AG04450 (cell line): ENCODE measurements at places on chromosomes 3 and 15.

- no peak for DNase-seq
Observed at GRCh38 chr3:26920646-26921478, 298.3 kb downstream of the LRRC3B start.

DNA sequence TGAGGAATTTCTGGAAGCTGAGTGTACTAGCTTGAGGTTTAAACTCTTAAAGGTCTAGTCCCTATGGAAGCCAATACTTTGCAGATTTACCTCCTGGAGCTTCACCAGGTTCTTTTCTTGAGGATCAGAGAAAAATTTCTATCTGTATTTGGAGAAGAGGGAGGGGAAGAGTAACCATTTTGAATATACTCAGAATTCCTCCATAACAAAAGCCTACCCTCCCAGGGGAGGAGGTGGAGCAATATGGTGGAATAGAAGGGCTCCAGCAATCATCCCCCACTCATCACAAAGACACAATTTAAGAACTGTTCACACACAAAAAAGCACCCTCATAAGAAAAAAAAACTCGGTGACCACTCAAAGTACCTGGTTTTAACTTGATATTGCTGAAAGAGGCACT, 36.0 kb upstream of the PEX5L start:
- no peak for DNase-seq

GRCh38 chr3:99413504-99413903, 224.9 kb upstream of the COL8A1 start:
- DNase-seq = peak; percentile 41

- DNase-seq = no peak
Observed at GRCh38 chr3:17833786-17834559, 91.5 kb upstream of the TBC1D5 start.

DNA sequence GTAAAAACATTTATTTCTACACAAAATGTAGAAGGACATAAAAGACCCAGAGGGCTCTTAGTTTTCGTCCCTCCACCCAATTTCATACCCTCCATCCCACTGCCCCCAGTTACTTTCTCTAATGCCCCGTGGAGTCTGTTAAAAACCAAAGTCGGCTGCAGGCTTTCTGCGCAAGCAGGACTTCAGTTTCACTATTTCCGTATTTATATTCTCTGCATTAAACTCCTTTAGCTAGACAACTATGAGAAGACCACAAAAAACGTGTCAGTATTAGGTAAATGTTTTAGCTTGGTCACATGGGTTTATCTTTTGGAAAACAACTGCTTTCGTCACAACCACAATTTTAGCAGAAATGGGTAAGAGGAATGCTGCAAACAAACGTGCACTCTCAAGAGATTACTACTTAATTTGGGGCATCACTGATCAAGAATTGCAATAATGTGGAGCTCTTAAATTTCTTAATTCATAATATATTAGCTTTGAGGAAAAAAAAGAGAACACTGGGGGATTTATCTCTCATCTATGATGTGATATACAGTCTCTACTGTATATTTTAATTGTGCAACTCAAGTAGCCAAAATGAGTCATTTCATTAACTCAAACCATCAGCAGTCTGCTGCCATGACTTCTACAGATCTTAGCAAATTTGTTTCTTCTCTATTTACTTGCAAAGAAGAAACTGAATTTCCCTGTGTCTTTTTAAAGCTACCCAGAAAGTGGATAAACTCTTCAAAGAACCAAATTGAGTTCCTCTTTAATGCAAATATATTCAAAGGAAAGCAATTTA, 740 bp upstream of the NSMCE3 start:
- no peak for DNase-seq

DNA sequence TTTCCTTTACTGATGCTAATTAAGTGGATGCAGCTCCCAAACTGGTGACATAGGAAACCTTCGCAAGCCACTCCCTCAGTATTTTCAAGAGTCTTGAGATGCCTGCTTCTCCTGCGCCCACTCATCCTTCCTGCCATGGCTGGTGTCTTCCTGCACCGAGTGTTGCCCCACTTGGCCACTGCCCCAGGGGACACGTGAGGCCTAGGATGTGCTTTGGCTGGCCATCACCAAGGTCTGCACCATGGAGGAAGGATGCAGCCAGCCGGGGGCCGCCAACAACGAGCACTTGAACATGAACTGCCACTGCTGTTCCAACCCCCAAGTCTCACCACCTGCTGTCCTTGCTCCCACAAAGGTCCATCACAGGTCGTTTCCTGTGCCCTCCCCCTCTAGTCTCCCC, 34.1 kb downstream of the EPHB3 start:
- no peak for DNase-seq

- DNase-seq = no peak
Observed at GRCh38 chr3:36210840-36211651, 169.3 kb upstream of the STAC start.

DNA sequence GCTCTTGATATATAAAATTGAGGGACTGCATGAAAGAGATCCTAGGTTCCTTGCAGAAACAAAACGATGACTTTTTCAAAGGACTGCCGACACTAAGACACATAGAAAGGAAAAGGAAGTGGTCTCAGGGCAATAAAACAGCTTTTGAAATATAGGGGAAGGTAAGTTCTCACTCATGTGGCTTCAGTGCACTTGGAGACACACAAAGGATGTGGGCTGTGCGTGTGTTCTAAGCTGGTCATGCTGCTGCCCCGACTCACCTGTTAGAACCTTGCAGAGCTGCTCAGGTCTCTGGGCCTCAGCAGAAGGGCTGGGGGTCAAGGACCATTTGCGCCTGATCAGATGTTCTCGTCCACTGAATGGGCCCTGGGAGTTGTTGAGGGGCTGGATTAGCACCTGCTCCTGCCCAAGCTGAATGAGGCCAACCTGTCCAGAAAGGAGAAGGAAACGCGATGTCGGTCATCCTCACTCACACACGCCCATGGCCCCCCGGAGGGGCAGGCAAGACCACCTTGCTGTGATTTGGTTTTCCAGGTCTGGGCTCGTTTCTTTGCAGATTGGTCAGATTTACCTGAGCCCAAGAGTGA, 11.1 kb downstream of the ADAMTS17 start:
- no peak for DNase-seq

- DNase-seq = no peak
Observed at GRCh38 chr3:20739814-20740213, 553.8 kb upstream of the SGO1 start.

- DNase-seq = no peak
Observed at GRCh38 chr3:132504375-132504933, 87.2 kb downstream of the DNAJC13 start.
